COR-L47 (cell line): ENCODE measurements at places on chromosomes 5 and 9.
A peak's percentile ranks its signal among the peaks of the same experiment; 100 is the strongest.

GRCh38 chr5:105554568-105555169 lies 1992.1 kb upstream of the NUDT12 start:
- DNase-seq, result no peak

DNA sequence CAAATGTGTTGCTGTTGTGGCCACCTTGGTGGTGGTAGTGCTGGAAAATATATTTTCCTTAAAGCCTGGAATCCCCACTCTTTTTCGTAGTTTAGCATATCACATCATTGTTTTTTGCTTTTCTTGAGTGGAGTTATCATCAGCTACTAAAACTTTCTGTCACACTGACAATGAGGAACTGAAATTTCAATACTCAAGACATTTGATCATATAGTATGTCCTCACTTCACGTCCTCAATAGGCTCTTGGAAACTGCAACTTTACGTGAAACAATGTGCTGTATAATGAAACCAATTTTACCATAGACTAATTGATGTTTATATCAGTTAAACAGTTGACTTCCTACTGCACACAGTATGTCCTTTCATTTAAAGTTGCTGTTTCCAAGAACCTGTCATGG lies 265.8 kb downstream of the ADGRV1 start:
- no peak for DNase-seq

GRCh38 chr9:112332214-112332613 lies 1.2 kb downstream of the PTBP3 start:
- DNase-seq, result no peak

DNA sequence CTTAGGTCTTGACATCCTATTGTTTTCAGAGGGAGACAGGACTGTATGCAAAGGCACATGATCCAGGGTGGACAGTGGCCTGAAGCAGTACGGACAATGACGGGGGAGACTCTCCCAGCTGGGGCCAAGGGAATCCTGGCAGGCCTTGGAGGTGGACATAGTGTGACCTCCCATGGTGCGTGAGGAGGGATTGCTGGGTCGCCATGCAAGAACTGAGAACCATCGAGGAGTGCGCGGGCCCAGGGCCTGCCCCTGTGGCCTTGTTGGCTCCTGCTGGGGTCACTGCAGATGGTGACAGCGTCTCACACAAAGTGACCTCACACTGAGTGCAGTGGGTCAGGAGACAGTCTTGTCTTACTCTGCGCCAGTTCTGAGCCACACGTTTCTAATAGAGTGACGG lies 192.4 kb downstream of the GADD45G start:
- no peak for DNase-seq

GRCh38 chr5:115179030-115179393 lies 9.3 kb upstream of the TRIM36 start:
- DNase-seq, result no peak

- DNase-seq, result no peak
These were observed 14.3 kb downstream of the IRF1 start for GRCh38 chr5:132475987-132476875.

- no peak for DNase-seq
These were observed 60.1 kb downstream of the TAF11L14 start for GRCh38 chr5:17694371-17694770.

- no peak for DNase-seq
These were observed 109.2 kb upstream of the SMIM23 start for GRCh38 chr5:171676286-171676944.

GRCh38 chr9:133841167-133841812 lies 103.1 kb upstream of the SARDH start:
- DNase-seq, result no peak

DNA sequence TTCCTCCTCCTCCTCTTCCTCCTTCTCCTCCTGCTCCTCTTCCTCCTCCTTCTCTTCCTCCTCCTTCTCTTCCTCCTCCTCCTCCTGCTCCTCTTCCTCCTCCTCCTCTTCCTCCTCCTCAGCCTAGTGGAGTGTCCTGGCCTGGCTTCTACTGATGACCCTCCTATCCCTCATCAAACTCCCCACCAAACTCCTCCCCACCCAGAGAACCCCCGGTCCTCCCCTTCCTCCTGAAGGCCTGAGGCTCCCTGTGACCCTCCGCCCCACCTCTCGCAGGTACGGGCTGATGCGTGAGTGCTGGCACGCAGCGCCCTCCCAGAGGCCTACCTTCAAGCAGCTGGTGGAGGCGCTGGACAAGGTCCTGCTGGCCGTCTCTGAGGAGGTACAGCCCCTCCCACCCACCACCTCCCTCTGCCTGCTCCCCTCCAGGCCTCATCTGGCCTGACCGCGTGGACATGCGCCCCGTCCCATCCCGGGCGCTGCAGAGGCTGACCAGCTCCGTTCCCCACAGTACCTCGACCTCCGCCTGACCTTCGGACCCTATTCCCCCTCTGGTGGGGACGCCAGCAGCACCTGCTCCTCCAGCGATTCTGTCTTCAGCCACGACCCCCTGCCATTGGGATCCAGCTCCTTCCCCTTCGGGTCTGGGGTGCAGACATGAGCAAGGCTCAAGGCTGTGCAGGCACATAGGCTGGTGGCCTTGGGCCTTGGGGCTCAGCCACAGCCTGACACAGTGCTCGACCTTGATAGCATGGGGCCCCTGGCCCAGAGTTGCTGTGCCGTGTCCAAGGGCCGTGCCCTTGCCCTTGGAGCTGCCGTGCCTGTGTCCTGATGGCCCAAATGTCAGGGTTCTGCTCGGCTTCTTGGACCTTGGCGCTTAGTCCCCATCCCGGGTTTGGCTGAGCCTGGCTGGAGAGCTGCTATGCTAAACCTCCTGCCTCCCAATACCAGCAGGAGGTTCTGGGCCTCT lies 10.6 kb downstream of the FGFR4 start:
- DNase-seq, result no peak

- DNase-seq, result no peak
These were observed 77.8 kb downstream of the C9orf153 start for GRCh38 chr9:86181379-86182315.

GRCh38 chr5:151682240-151682639 lies 4.5 kb downstream of the SPARC start:
- DNase-seq, result no peak

- no peak for DNase-seq
These were observed 245.3 kb upstream of the RASA1 start for GRCh38 chr5:87022415-87022814.

- peak; percentile 19 for DNase-seq
These were observed 445.4 kb upstream of the ITGA1 start for GRCh38 chr5:52342361-52342760.

- no peak for DNase-seq
These were observed 38.3 kb downstream of the FNIP1 start for GRCh38 chr5:131758520-131758900.

DNA sequence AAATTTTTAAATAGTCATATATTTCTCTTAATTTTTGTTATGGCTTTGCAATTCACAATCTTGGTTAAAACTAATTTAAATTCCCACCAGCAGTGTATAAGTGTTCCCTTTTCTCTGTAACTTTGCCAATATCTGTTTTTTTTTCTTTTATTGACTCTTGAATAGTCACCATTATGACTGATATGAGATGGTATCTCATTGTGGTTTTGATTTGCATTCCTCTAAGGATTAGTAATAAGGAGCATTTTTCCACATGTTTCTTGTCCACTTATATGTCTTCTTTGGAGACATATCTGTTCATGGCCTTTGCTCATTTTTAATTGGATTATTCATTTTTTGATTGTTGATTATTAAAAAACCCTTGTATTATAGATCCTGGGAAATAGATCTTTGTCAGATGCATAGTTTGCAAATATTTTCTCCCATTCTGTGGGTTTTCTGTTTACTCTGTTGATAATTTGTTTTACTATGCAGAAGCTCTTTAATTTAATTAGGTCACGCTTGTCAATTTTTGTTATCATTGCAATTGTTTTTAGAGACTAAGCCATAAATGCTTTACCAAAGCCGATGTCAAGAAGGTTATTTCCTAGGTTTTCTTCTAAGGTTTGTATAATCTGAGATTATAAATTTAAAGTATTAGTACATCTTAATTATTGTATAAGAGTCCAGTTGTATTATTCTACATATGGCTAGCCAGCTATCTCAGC lies 610.9 kb downstream of the CHSY3 start:
- DNase-seq, result no peak

GRCh38 chr5:156124708-156125107 lies 202.3 kb upstream of the SGCD start:
- DNase-seq, result no peak

DNA sequence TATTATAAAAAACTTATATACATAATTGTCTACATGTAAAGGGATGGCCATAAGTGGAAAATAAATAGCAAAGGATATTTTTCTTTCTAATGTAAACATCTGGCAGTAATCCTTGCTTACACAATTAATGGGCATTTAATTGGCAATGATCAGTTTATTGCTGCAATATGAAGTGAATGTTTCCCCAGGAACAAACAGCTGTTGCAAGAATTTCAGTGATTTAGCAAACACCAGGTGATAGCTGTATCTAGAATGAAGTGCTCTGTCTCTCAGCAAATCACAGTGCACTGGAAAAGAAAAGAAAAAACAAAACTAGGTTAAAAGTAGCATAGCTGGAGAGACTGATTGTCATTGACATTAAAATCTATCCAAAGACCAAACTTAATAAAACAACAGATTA lies 594.5 kb upstream of the ARRDC3 start:
- peak; percentile 57 for DNase-seq

GRCh38 chr5:3837506-3837905 lies 241.9 kb downstream of the IRX1 start:
- no peak for DNase-seq

DNA sequence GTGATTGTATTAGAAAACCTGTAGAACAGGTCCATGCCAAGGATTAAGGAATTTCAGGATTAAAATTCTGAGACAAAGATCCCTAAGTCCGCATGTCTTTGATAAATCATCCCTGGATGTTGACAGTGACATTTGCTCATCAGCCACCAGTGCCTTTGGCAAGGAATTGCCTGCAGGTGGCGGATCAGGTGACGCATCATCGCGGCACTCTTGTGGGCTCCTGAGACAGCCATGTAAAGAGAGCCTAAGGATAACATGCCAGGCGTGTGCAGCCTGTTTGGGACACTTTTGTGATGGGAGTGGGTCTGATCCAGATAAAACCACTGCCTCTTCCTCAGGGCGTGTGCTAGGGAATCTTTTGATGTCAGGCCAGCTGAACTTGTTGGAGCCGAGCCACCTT lies 40.6 kb downstream of the ADCY2 start:
- no peak for DNase-seq

GRCh38 chr5:32814620-32815019 lies 103.5 kb downstream of the NPR3 start:
- DNase-seq, result no peak

DNA sequence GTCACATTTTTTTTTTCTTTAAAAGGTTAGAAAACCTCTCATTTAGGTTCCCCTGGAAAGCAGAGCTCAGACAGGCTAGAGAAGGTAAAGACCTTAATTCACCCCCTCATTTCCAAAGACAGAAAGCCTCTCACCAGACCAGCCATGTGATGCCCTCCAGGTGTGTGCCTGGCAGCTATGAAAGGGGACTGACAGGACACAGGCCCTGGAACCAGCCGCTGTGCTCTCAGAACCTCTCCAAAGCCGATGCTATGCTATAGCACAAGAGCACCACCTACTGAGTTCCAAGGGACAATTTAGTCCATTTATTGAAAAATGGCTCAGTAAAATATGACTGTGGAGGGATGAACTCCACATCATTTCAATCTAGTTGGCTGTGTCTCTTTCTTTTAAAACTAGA lies 48.8 kb downstream of the FANCC start:
- peak; percentile 72 for DNase-seq
